ENCODE measurements at places on chromosomes 11 and 22. TPM values are rescaled to one million over a fixed set of nuclear protein-coding genes. Genes with fewer than 3 reads are reported as not detected.

ACR gene
- total RNA-seq = 0.43 TPM

SMIM35 gene
- not detected for total RNA-seq

SEPTIN3 gene
- total RNA-seq = 0.08 TPM

DNA sequence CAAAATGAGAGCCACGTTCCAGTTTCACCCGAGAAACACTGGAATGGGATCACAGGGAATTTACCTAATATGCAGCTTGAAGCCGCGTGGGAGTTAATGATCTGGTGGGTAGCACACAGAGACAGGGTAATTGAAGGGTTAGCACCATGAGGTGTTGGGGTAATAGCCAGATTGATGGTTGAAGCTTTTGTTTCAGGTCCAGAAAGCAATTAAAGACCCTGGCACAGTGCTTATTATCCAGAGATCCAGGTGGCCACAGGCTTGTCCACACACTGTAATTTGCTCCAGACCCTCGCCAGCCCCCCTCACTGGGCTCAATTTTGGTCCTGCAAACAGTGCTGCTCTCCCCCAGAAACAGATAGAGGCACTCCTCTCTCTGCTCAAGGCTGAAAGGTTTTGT, 282.5 kb upstream of the ISX start:
- DNase-seq = no peak

GRCh38 chr11:96306933-96307775, 35.8 kb downstream of the MAML2 start:
- DNase-seq = peak; percentile 64
